ENCODE measurements at places on chromosomes 6 and 20.
A peak's percentile ranks its signal among the peaks of the same experiment; 100 is the strongest.

DNA sequence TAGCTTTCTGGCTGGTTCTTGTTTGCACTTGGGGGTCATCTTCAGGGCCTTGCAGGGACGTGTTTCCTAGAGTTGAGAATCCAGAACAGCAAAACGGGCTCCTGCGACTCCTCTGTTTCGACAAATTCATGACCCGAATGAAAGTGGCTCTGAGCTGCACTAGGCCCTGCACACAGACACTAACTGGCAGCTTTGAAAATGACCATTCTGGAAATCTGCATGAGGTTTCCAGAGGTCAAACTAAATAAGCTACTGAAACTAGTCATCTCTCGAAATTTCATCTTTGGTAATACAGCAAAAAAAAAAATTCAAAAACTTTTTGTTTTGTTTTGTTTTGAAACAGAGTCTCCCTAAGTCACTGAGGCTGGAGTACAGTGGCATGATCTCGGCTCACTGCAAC is 15.5 kb upstream of the BMP7 start:
- H3K27ac ChIP-seq: no peak overlapping the region
- no peaks in the 10 kb centered on the region for H3K4me1 ChIP-seq
- peaks cover 2% of the 10 kb centered on the region for H3K36me3 ChIP-seq
- no peak for DNase-seq
- H3K27me3 ChIP-seq: peaks cover 54% of the 10 kb centered on the region
- no peak overlapping the region for H3K4me3 ChIP-seq

GRCh38 chr6:124825564-124825963 is 136.7 kb upstream of the RNF217 start:
- no peak overlapping the region for H3K27ac ChIP-seq
- H3K4me1 ChIP-seq: no peaks in the 10 kb centered on the region
- H3K27me3 ChIP-seq: no peaks in the 10 kb centered on the region
- no peaks in the 10 kb centered on the region for H3K36me3 ChIP-seq
- no peak overlapping the region for H3K4me3 ChIP-seq
- no peak for DNase-seq

GRCh38 chr6:3088968-3089367 is 20.7 kb downstream of the RIPK1 start:
- no peaks in the 10 kb centered on the region for H3K27me3 ChIP-seq
- peaks cover 11% of the 10 kb centered on the region for H3K4me1 ChIP-seq
- no peak for DNase-seq
- peaks cover 54% of the 10 kb centered on the region for H3K36me3 ChIP-seq
- H3K4me3 ChIP-seq: no peak overlapping the region
- peak overlapping the region; percentile 92 for H3K27ac ChIP-seq

DNA sequence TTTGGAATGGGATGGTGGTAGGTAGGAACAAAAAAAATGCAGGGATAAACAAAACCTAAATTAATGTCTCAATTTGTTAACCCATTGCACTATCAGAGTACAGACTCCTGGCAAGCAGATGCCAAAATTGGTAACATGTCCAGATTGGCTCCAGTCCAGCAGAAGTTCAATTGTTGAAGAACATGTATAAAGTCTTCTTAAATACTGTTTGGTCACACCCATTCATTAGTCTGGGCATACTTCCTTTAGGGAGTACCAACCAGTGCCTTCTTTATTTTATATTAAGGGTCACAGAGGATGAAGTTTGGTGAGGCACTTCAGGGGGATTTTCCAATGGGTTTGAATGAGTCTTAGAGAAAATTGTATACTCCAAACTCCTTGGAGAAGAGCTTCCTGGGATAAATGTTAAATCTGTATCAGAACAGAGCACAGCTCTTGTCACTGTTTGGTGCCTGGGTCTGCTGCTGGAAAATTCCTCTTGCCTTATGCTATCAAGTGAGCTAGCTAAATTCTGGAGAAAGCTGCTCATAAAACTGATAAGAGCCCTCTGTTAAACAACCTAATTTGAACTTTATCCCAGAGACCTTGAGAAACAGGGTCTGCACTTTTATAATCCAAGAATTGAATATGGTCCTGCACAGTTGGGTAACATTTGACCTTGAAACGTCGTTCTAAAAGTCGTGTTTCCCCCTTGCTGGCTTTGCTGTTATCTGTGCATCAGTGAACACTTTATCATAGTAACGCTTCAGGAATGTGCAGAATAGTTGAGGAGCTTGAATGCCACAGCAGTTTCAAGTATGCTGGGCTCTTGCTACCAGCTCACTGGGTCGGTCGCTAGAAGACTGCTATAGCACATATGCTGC is 334.1 kb upstream of the CITED2 start:
- no peak overlapping the region for H3K4me3 ChIP-seq
- no peaks in the 10 kb centered on the region for H3K4me1 ChIP-seq
- no peak overlapping the region for H3K27ac ChIP-seq
- H3K36me3 ChIP-seq: no peaks in the 10 kb centered on the region

- peaks cover 15% of the 10 kb centered on the region for H3K4me1 ChIP-seq
- DNase-seq: no peak
- no peak overlapping the region for H3K27ac ChIP-seq
- H3K4me3 ChIP-seq: no peak overlapping the region
- peaks cover 15% of the 10 kb centered on the region for H3K27me3 ChIP-seq
Observed at GRCh38 chr6:33838983-33839382, 35.2 kb upstream of the MLN start.

DNA sequence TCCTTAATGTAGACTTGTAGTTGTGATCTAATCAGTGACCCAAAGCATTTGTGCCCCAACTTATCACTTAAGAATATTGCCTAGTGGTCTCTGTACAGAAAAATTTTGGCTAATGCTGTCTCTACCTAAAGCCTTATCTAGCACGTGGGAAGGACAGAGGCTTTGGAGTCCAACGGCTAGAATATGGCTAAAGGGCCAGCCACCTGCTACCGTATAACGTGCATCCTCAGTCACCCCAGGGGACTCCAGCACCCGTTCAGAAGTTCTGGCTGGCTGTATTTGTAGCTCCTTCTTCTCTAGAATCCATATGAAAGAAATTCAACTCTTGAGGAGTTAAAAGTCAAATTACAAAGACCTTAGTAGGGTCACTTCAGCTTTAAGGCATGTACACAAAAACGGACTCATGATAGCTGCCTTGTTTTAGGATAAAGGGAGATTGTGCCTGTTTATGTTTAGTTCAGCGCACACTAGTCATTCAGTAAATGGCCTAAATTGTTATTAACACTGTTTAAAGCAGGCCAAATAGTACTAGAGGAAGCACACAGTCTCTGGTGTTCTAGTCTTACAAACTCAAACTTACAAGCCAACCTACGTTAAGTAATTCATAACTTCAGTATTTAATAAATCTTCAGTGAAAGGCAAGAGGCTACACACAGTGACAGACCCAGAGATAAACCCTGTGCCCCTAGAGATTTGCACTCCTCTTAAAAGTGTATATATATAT is 407.5 kb upstream of the PLCB4 start:
- H3K27ac ChIP-seq: no peak overlapping the region
- H3K4me3 ChIP-seq: no peak overlapping the region
- DNase-seq: no peak
- peaks cover 18% of the 10 kb centered on the region for H3K36me3 ChIP-seq
- H3K4me1 ChIP-seq: no peaks in the 10 kb centered on the region

DNA sequence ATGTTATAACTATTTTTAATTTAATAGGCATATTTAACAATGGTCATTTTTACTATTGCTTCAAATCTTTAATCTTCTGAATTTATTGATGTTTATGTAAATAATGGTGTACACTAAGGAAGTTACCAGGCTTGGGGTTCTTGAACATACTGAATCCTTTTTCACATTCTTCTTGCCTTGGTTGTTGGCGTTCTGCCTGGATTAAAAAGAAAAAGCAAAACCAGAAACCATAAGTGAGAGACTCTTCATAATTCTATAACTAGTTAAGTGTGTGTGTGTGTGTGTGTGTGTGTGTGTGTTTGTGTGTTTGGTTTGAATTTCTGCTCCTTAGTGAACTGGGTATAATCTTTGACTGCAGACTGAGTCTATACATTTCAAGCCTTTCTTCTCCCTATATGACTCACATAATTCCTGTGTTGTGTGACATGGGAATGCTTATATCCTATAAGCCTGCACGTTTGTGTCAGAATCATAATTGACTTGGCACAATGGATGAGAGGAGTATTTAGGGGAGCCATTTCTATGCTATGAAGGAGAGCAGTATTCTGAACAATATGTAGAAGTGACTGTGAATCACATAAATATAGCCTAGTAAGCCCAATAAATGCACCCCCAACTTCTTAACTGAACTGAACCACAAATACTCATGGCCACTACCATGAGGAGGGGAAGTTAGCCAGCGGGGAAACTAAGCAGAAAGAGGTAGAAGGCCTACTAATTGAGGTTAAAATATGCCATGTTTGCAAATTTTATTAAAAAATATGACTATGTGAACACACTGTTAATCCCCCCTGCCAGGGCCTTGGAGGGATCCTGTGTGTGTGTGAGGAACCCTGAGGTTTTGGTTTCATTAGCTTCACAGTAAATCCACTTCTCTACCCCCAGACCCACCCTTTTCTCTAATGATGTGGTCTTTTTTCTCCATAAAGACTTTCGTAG is 425.5 kb downstream of the BCKDHB start:
- no peak for DNase-seq
- H3K27me3 ChIP-seq: no peaks in the 10 kb centered on the region
- no peak overlapping the region for H3K4me3 ChIP-seq
- no peaks in the 10 kb centered on the region for H3K4me1 ChIP-seq
- H3K27ac ChIP-seq: no peak overlapping the region

- no peak overlapping the region for H3K27ac ChIP-seq
- H3K27me3 ChIP-seq: peaks cover 81% of the 10 kb centered on the region
- H3K4me1 ChIP-seq: peaks cover 9% of the 10 kb centered on the region
- no peak overlapping the region for H3K4me3 ChIP-seq
- H3K36me3 ChIP-seq: no peaks in the 10 kb centered on the region
- DNase-seq: no peak
Observed at GRCh38 chr6:1379788-1380147, 9.6 kb upstream of the FOXF2 start.

DNA sequence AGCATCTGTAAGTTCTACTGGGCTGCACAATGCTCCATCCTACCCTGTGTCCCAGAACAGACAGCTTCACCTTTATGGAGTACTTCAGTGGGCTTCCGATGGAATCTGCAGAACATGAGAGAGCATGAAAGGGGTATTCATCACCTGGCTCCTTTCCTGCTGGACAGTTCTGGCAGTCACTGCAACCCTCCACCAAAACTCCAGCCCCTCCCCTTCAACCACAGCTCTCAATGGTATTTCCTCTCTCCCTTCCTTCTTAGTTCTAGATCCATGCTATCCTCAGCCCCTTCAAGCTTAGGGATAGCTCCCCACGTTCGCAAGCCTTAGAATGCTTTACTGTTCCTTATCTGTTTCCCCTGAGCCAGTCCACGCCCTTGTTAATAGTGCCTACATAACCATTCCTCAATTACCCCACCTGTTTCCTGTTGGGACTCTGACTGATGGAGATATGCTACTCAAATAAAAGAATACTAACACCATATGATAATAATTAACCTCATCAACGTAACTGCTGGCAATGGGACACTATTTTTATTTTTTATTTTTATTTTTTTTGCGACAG is 26.8 kb downstream of the TRAM2 start:
- H3K4me3 ChIP-seq: no peak overlapping the region
- peaks cover 2% of the 10 kb centered on the region for H3K36me3 ChIP-seq
- no peak for DNase-seq
- no peaks in the 10 kb centered on the region for H3K27me3 ChIP-seq
- H3K27ac ChIP-seq: no peak overlapping the region

DNA sequence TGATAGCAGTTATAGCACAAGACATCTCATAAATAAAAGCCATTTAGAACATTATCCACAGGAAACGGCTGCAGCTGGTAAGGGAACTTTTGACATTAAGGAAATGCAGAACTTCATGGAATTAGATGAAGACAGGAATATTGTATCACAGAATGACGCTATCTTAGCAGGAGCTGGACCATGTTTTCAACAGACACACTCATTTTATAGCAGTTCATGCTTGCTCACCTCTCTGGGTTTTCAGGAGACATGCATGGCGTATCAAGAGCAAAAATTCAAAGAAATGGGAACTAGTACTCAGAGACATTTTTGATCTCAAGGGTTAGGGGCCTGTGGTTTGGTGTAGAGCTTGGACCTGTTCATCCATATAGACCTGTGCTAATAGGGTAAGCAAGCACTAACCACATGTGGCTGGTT is 125.0 kb downstream of the FYN start:
- peaks cover 69% of the 10 kb centered on the region for H3K4me1 ChIP-seq
- no peak for DNase-seq
- H3K27me3 ChIP-seq: no peaks in the 10 kb centered on the region
- peaks cover 72% of the 10 kb centered on the region for H3K36me3 ChIP-seq

GRCh38 chr6:50062051-50062450 is 12.3 kb upstream of the DEFB112 start:
- H3K36me3 ChIP-seq: no peaks in the 10 kb centered on the region
- no peak overlapping the region for H3K27ac ChIP-seq
- no peaks in the 10 kb centered on the region for H3K27me3 ChIP-seq
- DNase-seq: no peak
- no peak overlapping the region for H3K4me3 ChIP-seq
- H3K4me1 ChIP-seq: no peaks in the 10 kb centered on the region

GRCh38 chr6:10230531-10230930 is 184.3 kb downstream of the TFAP2A start:
- H3K4me1 ChIP-seq: no peaks in the 10 kb centered on the region
- H3K36me3 ChIP-seq: no peaks in the 10 kb centered on the region
- no peak overlapping the region for H3K4me3 ChIP-seq
- no peak for DNase-seq

DNA sequence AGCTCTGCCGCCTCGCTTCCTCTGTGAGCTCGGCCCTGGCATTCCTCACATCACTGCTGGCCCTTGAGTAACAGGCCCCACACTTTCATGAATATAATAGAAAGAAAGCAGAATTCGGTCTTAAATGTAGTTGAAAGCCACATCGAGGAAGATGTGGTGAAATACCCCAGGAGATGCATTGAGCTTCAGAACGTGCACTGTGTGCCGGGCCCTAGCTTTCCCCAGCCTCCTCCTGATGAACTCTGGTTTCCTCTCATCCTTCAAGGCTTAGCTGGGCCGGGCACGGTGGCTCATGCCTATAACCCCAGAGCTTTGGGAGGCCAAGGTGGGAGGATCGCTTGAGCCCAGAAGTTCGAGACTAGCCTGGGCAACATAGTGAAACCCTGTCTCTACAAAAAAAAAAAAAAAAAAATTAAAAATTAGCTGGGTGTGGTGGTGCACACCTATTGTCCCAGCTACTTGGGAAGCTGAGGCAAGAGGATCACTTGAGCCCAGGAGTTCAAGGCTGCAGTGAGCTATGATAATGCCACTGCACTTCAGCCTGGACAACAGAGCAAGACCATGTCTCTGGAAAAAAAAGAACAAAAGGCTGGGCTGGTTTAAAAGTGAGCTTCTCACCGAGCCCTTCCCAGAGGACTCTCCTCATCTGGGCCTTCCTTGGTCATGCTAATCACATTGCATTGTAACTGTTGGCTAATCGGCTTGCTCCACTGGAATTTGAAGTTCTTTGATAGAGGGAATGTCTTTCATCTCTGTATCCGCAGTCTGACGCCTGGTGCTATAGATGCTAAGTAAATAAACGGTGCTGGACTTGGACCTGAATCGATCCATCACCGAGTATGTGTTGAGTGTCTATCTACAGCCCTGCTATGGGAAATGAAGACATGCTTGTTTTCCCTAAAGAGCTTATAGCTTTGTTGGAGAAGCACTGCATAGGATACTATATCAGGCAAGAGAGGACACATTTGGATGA is 43.8 kb upstream of the FOXQ1 start:
- no peaks in the 10 kb centered on the region for H3K4me1 ChIP-seq
- peaks cover 49% of the 10 kb centered on the region for H3K27me3 ChIP-seq
- no peak overlapping the region for H3K4me3 ChIP-seq
- no peak overlapping the region for H3K27ac ChIP-seq
- H3K36me3 ChIP-seq: no peaks in the 10 kb centered on the region

- H3K4me1 ChIP-seq: peaks cover 41% of the 10 kb centered on the region
- H3K4me3 ChIP-seq: peak overlapping the region; percentile 63
- peaks cover 49% of the 10 kb centered on the region for H3K36me3 ChIP-seq
- H3K27ac ChIP-seq: peak overlapping the region; percentile 97
Observed at GRCh38 chr20:38893056-38893564, 33.1 kb upstream of the FAM83D start.

All from effector memory CD8-positive, alpha-beta T cell (primary cell).